ENCODE measurements at places on chromosomes 13 and 19.

DNA sequence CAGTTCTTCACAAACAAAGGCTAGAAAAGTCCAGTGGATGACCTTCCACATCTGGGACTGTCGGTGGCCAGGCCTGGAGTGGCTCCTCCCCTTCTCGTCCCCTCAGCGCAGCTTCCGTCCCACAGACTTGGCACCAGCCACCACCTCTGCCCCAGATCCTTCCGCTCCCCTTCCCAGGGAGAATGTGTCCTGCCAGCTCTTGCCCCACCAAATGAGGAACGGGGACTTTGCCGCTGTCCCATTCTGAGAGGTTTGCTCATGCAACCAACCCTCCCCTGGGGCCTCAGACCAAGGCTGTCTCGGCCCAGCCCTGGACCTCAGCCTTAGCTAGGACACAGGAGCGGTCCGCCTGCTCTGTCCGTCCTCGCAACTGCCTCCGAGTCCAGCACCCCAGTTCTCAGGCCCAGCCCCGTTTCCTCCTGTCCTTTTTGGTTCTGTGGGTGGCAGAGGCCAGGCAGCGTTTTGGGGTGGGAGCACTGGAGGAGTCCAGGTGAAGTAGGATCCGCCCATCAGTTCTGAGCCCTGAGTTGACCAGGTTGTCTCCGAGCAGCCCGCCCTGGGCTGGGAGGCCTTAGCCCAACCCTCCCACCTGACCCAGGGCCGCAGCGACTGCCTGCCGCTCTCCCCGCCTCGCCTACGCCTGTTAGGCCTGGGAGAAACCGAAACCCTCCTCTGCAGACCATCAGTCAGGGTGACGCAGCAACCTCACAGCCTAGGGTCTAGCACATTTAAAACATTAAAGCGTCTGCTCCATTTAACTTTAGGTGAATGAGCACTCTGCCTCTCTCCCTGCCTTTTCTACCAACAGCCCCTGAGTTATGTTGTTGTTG is 284.3 kb downstream of the FOXO1 start:
- DNase-seq = no peak

- no peak for DNase-seq
Observed at GRCh38 chr19:13681509-13681908, 82.8 kb upstream of the MRI1 start.

- no peak for DNase-seq
Observed at GRCh38 chr13:114055766-114056165, 76.7 kb downstream of the RASA3 start.

DNA sequence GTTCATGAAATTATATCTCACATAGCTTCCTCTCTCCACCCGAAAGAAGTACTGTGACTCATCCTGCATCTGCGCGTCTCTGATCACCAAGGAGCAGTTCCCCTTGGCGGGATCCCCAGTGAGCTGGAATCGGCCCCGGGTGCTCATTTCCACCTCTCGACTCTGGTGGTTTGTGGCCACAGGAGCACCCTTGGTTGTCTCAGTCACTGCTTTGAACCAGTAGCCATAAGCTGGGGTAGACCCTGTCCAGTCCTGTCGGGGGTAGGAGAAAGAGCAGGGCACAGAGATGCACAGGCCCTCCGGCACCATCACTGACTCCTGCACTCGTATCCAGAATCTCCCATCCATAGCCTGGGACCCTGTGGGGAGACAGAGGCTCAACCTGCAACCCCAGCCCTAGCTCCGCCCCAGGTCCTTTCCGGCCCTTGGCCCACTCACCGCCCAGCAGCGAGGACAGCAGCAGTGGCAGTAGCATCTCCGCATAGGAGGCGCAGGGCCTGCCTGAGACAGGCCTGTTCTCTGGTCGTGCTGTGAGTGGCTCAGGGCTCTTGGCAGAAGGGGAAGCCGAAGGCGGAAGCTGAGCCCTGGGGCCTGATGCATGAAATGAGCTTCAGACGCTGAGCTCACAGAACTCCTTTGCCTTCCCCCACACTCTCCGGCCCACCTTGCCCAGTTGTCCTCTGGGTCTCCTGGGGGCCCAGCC is at the start of gene SIGLEC10:
SIGLEC10 (minus strand) TSS at position 536 of the 703 bp plus-strand sequence; CDS start at position 475, 61 bp downstream.
- peak; percentile 48 for DNase-seq

DNA sequence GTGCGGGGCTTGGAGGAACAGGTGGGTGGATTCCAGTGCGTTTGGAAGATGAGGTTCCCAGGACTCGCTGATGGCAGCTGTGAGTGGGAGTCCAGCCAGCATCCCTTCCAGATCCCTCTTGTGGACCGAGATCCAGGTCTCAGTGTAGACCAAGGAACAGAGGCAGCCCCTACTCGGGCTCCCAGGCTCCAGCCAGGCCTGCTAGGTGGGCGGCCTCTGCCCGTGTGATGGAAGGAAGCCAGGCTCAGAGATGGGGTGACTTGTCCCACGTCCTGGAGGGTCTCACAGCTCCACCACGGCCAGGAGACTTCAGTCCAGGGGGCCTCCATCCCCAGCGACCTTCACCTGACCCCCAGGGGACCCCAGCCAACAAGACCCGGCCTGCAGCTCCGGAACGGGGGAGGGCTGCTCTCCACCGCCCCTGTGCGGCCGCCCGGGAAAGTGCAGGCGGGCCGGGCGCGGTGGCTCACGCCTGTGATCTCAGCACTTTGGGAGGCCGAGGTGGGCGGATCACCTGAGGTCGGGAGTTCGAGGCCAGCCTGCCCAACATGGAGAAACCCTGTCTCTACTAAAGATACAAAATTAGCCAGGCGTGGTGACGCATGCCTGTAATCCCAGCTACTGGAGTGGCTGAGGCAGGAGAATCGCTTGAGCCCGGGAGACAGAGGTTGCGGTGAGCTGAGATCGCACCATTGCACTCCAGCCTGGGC is 729 bp upstream of the MADCAM1 start:
- peak; percentile 56 for DNase-seq

DNA sequence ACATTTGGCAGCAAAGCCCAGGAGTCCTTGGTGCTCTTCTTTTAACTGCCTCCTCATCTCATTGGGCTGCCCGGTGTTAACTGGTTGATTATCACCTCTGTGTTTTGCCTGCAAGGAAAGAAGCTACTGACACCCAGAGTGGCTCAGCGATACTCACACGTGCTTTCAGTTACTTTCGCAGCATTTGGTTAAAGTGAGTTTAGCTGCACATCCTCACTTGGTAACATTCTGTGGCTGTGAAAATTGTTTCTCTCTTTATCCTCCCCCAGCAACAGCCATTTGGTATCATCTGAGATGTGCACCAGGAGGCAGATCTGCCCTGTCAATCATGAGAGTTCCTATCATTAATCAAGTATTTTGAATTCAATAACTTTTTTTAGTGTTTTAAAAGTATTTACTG is 44.6 kb upstream of the GPR183 start:
- peak; percentile 74 for DNase-seq

DNA sequence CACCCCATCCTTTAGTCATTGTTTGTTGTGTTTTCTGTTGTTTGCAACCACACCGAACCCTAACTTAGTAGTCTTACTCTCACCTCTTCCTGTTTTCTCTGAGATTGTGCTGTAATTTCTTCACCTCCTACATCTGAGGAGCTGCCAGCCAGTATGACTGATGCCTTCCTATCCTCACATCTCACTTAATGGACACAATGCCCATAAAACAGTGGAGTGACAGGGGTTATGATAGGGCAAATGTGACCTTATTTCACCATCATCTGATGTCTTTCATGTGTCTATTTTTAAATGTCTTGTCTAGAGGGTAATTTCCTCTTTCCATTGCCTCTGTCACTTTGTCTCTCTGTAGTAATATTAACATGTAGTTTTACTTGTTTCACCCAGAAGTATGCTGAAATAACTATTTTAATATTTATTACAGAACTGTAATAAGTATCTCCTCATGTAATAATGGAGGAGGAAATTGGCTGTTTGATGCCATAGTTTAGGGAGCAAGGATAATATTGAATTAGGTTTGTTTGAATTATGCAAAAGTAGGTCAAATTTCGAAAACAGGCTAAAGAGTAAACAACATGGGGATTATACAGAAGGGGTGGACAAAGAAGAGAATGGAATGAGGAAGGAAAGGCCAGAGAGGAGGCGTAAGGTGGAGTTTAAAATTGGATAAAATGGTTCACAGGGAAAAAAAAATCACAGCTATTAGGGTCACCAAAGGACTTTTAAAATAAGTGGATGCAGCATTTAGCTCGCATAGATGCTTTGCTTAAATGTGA is 103.5 kb upstream of the SPRY2 start:
- DNase-seq = no peak

DNA sequence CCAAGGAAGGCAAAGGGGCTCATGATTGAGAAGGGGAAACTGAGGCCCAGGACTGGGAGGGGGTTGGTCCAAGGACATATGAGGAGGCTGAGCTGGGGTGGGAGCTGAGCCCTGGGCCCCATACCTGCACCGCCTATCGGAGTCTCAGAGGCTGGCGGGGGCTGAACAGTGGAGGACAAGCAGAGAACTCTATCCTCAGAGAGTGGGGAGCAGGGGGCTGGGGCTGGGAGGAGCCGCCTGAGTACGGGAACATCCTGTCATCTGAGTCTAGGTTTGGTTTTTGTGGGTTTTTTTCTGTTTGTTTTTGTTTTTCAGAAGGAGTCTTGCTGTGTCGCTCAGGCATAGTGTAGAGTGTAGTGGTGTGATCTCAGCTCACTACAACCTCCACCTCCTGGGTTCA is 6.2 kb downstream of the ARRDC2 start:
- no peak for DNase-seq

GRCh38 chr13:24304620-24305019 is 4.8 kb upstream of the C1QTNF9 start:
- DNase-seq = no peak

DNA sequence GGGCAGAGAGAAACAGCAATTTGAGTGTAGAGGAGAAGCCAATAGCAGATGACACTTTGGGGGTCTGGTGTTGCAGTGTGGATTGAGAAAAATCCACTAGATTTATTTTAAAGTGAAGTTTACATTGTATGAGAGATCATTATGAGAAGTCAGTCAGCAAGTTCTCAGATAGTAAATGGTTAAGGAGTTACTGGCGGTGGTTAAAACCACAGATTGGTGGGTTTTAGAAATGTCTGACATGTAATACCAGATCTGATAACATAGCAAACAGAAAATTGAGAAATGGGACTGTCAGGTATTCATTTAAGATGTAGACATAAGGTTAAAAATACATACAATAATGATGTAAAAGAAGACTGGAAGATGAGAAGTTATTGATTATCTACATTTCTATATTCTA is 7.2 kb downstream of the ABHD13 start:
- DNase-seq = no peak

DNA sequence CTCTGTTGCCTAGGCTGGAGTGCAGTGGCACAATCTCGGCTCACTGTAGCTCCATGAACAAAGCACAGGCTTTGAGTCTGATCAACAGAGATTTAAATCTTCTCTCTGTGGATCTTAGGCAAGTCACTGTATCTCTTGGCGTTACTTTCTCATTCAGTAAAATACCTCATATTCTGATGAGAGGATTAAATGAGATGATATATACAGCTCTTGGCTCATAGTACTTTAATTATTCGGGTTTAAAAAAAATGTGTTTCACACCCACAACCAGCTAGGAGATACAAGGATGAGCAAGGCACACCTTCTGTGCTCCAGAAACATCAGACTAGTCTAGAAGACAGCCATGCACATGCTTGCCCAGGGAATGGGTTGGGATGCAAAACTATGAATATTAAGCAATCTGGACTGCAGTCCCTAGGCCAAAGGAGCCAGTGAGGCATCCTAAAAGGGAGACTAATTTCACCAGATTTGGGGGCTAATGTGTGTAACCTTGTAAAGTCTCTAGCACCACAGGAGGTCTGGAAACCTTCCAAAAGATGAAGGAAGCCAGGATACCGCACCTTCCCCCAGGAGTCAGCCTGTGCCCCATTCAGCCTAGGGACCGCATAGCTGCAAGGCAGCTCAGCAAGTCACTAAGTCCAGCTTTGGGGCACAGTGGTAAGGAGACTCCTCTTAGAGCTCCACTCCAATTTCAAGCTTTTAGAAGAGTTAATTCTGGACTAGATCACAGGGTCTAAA is 2.5 kb downstream of the VPS36 start:
- DNase-seq = no peak

DNA sequence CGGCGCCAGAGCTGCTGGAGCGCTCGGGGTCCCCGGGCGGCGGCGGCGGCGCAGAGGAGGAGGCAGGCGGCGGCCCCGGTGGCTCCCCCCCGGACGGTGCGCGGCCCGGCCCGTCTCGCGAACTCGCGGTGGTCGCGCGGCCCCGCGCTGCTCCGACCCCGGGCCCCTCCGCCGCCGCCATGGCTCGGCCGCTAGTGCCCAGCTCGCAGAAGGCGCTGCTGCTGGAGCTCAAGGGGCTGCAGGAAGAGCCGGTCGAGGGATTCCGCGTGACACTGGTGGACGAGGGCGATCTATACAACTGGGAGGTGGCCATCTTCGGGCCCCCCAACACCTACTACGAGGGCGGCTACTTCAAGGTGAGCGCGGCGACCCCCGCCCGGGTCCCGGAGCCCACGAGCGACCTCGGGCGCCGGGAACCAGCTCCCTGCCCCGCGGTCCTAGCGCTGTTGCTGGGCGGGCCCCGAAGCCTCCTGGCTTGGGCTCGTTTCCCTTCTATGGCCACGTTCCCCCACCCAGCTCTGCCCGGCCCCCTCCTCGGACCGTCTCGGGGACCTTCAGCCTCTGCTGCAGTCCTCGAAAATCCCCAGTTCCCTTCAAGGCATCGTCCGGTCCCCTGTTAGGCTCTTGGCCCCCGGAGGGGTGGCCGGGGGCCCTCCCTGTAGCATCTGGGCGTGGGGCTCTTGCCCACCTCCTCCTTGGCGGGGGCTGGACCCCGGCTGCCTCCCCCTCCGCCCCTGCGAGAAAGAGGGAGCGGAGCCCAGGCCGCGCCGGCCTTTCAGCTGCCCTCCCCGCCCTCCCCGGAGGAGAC is at the start of gene CDC34:
CDC34 (plus strand) TSS at position 8 of the 808 bp plus-strand sequence; CDS start at position 180, 172 bp downstream.
- no peak for DNase-seq

DNA sequence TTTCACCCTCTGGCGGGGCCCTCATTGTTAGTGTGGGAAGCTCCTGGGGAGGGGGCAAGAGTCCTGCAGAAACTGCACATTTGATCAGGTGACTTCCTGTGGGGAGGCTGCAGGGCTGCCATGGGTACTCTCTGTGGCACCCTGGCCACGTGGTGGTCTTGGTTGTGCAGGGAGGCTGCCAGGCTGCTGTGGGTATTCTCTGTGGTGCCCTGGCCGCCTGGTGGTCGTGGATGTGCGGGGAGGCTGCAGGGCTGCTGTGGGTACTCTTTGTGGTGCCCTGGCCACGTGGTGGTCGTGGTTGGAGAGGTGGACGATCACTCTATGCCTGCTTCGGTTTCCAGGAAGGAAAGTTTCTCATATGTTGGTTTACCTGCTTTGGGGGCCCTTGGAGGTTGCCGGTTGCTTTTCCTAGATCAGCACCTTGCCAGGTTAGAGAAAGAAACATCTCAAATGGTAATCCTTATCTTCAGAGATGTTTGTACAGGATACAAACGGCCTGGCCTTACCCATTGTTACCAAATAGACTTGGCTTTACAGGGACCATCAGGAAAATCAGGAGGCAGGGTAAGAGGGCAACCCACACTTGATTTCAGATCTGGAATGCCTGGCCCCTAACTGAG is 22.9 kb downstream of the TEX29 start:
- no peak for DNase-seq

- DNase-seq = no peak
Observed at GRCh38 chr19:1084024-1084868, 10.9 kb downstream of the POLR2E start.

DNA sequence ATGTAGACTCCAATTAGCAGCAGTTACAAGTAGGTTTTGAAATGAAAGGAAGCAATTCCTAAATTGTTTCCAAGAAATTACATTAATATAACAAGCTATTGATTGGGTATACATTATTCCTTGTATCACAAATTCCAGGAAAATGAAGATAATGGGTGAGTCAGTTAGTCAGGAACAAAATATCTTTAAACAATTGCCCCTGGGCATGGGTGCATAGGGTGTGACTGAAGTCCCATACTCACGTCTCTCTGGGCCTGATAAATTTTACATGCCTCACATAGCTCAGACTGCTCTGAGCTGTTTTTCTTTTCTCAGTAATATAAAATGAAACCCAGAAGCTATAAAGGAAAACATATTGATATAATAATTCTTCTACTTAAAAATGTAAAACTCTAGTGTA is 87.8 kb downstream of the FNDC3A start:
- DNase-seq = no peak

Measured in activated CD4-positive, alpha-beta T cell treated with anti-CD3 and anti-CD28 coated beads, Interleukin-2, amount 50 U/mL, for 16 hours (primary cell).